Activated T-cell treated with anti-CD3 and anti-CD28 coated beads for 48 hours (primary cell): ENCODE measurements at places on chromosomes 4 and X.

- DNase-seq, result peak; percentile 67
Measured at GRCh38 chrX:154396973-154397887, 947 bp upstream of the RPL10 start.

DNA sequence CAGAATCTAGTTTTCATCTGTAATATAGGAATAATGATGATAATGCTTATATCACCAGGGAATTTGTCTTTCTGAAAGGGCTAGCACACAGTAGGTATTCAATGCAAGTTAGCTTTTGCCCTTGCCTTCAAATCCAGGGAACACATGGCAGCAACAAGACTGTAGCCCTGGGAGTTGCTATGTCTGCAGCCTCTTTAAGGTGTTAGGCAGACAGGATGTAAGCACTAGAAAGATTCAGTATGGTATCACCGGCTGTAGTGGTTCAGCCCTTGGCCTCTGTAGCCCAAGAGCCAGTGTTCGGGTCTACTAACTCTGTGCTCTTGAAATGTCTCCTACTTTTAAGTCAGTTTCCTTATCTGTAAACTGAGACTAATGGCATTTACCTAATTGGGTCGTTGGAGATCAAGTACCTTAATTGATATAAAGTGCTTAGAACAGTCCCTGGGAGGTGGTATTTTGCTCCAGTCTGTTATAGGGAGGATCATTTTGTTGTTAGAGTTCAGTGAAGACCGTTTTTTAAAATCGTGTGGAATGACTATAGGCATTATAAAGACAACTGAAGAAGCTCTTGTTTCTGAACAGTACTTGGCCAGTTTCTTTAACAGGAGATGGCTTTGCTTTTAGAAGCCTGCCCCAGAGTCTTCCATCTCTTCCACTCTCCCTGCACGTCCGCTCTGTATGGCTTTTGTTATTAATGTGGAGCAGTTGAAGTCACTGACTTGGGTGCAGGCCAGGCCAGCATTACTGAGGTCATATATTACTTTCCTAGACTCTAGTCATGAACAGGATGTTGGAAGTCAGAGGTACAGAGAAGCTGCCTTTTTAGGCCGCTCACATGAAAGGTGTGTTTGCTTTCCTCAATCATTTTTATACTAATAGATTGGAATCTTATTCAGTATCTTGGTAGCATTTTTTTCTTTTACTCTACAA, 44.8 kb downstream of the GAB1 start:
- DNase-seq, result no peak

DNA sequence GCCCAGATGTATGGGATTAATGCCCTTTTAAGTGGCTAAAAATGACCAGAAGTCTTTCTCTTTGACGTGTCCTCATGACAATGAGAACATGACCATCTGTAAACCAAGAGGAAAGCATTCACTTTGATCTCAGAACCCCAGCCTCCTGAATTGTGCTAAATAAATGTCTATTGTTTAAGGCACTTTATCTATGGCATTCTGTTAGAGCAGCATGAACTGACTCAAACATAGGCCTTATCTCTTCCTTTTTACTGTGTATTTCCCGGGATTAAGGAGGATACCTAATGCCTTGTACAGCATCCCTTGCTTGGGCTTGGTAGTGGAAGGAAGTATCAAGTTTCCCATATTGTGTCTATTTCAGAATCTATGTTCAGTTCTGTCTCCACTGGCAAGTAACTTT, 47.2 kb upstream of the HS3ST1 start:
- DNase-seq, result no peak

GRCh38 chr4:92035666-92036065, 268.1 kb upstream of the GRID2 start:
- DNase-seq, result no peak

DNA sequence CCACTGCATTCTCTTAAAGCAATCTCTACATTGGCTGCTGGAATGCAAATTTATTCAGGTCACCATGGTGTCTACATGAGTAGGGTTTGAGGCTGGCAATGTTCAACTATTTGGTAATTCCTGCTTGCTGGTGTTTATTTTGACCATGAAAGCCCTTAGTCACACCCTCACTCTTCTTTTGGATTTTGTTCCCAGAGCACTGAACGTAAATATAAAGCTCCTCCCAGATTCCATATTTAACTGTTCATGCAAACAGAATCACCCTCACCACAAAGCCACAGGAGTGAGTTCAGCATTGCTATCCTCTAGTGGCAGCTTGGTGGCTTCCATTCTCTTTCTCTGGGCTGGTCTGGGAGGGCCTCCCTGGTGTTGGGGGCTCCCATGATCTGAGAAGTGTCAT, 82.8 kb downstream of the LNX1 start:
- no peak for DNase-seq

- no peak for DNase-seq
Measured at GRCh38 chr4:4694296-4694772, 152.5 kb upstream of the STX18 start.

GRCh38 chrX:5176766-5177165, 1051.9 kb downstream of the NLGN4X start:
- DNase-seq, result no peak

GRCh38 chrX:105647749-105648148, 174.6 kb upstream of the NRK start:
- DNase-seq, result no peak

GRCh38 chr4:38082424-38083385, 122.5 kb downstream of the PTTG2 start:
- no peak for DNase-seq

DNA sequence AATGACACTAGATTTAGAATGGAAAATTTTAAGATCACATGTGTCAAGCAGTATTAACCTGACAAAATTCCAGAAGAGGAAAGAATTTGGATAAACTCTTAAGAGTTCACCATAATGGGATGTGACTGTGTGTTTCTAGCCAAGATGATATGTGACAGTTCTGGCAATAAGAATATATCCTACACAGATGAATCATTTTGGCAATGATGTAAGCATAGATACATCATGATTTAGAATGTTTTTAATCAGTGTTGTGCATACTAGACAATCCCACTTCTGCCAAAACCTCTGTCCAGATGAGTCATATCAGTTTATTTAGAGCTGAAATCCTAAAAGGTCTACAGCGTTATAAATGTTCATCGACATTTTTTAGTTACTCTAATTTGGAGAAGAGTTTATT, 48.8 kb downstream of the PTCHD1 start:
- DNase-seq, result no peak

DNA sequence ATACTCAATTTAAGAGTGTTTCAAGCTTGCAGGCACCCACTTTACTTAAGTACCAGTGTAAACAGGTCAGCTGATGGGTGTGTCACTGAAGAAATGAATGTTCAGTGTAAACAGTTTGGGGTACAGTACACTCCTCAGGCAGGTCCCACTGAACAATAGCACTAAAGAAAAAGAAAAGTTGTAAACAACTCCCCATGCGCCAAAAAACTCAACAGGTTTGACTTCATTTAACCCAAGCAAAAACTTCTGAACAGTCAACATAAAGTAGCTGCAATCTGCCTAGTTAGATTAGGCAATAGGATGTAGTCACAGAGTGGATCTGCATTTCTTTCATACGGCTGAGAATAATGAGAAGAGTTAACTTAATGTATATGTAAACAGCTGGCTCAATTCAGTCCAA, 93.2 kb downstream of the FAM13A start:
- no peak for DNase-seq

GRCh38 chrX:19121898-19122640, at the start of gene ADGRG2:
Gene ADGRG2 (minus strand): TSS chrX:19122468. CDS start chrX:19068834, 53,634 bp downstream.
- no peak for DNase-seq

- DNase-seq, result no peak
Measured at GRCh38 chrX:135324463-135324862, 15.2 kb downstream of the ETDC start.

DNA sequence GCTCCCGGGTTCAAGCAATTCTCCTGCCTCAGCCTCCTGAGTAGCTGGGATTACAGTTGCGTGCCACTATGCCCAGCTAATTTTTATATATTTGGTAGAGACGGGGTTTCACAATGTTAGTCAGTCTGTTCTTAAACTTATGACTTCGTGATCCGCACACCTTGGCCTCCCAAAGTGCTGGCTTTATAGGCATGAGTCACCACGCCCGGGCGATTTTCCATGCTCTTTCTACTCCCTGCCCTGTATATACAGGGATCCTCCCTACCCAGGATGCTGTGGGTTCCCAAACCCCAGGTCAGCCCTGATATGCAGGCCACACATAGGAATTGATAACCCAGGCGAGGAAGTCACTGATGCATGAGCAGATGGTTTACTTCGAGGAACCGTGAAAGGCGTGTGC, 31.4 kb downstream of the SSX5 start:
- no peak for DNase-seq

GRCh38 chr4:131091896-131092295, 1995.9 kb downstream of the C4orf33 start:
- DNase-seq, result no peak

DNA sequence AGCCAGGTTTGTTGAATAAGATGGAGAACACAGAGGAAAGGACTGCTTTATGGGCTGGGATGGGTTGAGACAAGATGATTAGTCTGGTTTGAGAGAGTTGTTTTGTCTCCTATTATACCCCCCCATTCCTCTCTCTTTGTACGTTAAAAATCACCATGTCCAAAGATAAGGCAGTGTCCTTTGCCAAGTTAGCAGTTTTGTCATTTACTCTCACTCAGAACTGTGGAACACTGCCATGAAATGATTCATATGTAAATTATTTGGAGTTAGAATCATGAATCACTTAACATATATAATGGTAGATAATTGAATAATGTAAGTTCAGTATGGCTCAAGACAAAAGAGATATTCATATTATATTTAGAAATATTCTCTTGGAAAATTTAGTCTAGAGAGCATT, 151.3 kb downstream of the DCLK2 start:
- no peak for DNase-seq

DNA sequence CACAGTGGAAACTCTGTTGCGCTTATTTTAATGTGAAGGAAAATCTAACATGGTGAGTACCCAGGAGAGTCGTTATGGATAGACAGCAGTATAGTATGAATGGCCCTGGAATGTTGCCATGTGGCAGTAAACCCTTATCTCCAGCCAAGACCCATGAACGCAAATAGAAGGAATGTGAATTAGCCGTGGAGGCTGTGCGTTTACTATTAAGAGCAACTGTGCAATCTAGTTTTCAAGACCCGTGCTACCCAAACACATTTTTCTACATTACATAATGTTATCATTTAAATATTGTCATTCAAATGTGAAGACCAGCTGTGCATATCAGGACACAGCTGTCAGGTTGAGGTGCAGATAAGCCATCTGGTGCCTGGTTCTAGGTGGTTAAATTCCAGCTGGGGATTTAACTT, 13.3 kb upstream of the AGA start:
- DNase-seq, result no peak

DNA sequence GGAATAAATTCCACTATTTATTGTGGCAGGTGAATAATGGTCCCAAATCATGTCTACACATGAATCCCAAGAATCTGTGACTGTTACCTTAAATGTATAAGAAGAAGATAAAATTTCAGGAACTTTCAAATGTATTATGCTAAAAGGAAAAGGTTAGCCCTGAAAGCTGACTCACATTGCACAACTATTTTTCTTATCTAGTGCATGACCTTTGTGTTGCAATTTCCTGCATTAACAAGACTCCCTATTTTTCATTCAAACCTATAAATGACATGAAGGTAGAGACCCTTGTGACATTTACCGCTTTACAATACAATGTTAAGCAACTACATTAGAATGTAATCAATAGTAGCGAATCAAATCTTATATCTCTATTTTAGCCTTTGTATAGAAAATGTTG, 36.7 kb downstream of the UBQLN2 start:
- DNase-seq, result no peak

GRCh38 chr4:62450740-62451139, 1250.6 kb downstream of the ADGRL3 start:
- DNase-seq, result no peak

DNA sequence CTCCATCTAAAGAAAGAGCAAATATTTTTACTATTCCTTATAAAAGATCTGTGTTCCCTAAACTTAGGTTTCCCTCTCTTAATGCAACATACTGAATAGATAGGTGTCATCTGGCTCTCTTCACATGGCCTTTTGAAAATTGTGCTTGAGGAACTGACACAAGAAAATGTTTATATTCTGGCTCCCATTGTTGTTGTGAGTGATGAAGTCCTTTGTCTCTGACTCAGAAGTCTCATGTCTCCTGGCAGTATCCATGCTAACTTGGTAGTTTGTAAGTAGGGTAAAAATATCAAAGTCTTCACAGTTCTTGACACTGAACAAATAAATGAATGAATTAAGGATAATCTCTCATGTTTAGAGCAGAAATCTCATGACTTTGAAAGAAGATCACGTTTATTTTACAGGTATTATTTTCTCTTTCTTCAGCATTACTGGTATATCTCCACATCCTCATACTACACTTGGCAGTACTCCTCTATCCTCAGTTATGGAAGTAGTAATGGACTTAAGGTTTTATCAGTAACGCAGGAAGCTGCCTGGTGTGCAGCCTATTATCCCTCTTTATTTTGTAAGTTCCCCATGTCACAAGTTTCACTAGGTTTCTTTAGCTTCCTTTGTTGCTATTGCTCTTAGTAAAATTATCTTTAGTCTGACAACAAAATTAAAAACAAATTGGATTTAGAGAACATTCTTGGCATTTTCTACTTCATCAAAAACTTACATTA, 14.2 kb upstream of the PABPC4L start:
- DNase-seq, result no peak

GRCh38 chr4:11640584-11640983, 211.9 kb upstream of the HS3ST1 start:
- no peak for DNase-seq

GRCh38 chrX:47662144-47662657, 3.2 kb upstream of the UXT start:
- DNase-seq, result peak; percentile 42

GRCh38 chr4:147731580-147732517, at the start of gene ARHGAP10:
Gene ARHGAP10 (plus strand): TSS chr4:147732088. CDS start chr4:147732302, 214 bp downstream.
- peak; percentile 60 for DNase-seq

DNA sequence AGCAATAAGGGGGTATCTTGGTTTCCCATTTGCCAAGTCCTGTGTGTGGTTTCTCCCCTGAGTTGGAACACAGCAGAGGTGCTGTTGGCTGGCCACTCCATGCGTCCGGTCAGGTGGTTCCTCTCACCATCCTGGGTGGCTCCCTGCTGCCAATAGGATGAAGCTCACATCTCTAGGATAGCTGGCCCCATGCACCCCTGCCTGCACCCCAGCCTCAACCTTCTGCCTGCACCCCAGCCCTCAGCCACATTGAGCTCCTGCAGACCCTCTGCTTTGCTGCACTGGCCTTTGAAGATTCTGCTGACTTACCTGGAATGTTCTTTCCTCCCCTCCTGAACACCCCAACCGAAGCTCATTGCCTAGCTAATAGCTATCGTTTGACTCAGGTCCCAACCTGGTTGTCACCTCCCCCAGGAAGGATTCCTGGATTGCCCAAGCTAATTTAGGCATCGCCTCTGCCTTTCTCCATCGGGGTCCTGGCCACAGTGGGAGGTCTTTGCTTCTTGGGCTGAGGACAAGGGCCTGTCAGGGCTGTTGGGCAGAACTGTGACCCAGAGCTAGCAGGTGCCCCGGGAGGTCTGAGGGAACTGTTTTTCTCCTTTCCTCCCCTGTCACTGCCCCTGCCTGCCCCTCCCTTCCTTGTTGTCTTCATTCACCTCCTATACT, 36.6 kb upstream of the GRPEL1 start:
- no peak for DNase-seq
